Stimulated activated CD4-positive, alpha-beta T cell treated with anti-CD3 and anti-CD28 coated beads, Interleukin-4, amount 100 ng/mL, for 24 hours (primary cell): ENCODE measurements at places on chromosomes 5 and 9.

- no peak for DNase-seq
Observed at GRCh38 chr9:20854444-20854843, 170.4 kb downstream of the FOCAD start.

GRCh38 chr5:80177236-80177635, 78.6 kb downstream of the SERINC5 start:
- no peak for DNase-seq

- DNase-seq: no peak
Observed at GRCh38 chr9:23789529-23790254, 36.3 kb downstream of the ELAVL2 start.

DNA sequence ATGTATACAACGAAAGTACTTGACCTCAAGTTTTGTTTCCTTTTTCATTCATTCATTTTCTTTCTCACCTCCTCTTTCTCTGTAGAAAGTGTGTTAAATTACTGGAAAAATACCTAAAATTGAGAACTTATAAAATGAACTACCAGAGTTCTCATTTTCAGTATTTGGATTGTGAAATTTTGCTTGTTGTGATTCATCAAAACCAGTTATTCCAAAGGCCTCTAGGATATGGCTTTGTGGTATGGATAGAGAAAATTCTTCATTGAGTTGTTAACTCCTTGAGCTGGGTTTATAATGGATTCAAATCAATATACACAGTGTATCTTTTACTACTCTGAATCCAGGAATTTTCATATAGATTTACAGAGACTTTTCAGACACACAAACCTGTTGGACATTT, 287.6 kb downstream of the KDM4C start:
- DNase-seq: no peak

GRCh38 chr9:127794001-127794791, 8.4 kb downstream of the CDK9 start:
- no peak for DNase-seq
